ENCODE measurements at places on chromosomes 2 and 18.
A peak's percentile ranks its signal among the peaks of the same experiment; 100 is the strongest.

DNA sequence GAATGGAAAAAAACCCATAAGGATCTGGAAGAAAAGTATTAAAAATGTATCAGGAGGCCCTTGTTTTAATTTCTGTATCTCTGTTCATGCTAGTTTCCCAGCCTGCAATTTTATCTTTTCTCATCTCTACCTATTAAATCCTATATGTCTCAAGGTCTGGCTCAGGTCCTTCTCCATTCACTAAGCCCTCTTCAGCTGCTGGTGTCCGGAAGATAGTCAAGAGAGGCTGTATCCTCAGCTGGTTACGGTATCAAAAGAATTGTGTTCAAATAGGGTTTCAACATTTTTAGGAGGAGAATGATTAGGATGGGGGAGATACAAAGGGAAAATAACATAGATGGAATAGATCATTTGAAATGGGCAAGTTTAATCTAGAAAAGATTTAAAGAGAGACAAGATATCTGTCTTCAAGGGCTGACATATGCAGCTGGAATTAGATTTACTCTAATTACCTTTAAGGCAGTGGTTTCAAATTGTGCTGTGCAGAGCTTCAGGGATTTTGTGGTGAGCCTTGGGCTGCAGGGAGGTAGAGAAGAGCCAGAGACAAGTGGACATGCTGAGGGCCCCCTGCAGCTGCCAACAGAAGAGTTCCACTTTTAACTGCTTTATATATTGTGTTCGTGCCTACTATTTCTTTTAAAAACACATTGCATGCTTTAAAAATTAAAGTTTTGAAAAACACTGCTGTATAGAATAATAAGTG is 24.1 kb downstream of the GREB1L start:
- DNase-seq = no peak

- DNase-seq = peak; percentile 93
Observed at GRCh38 chr2:158968396-158969161, at the start of gene TANC1. TANC1 (plus strand) TSS chr2:158968640; CDS start chr2:159065911, 97,271 bp downstream.

GRCh38 chr2:79713131-79713785 is 200.4 kb downstream of the CTNNA2 start:
- no peak for DNase-seq

DNA sequence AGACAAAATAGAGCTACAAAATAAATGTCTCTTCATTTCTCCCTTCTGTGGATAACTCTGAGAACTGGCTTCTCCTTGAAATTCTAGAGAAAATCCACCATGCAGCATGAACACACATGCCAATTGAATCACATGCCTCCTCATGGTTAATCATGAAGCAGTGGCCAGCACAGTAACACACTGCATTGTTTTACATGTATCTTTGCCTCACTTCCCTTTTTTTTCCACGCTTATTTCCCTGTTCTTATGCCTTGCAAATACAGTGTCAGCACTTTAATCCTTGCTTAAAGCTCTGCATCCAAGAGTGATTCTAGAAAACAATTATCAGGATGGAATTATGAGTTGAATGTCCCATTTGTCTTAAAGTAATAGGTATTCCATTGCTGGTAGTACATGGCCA is 50.3 kb upstream of the ZBTB7C start:
- DNase-seq = no peak

DNA sequence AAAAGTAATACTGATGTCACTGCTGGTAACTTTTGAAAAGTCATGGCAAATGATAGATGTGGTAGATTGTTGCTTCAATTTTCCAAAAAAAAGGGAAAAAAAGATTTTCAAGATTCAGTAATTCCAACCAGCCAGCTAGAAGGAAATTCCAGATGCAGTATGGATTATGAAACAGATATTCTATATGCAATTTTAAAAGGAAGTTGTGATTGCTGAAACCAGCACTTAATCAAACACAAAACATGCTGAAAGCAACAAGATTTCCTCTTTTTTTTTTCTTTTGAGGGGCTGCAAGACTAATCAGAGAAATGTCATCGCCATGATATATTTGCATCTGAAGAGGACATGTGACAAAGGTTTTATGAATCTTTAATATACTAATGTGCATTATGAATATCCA is 5.1 kb upstream of the HNMT start:
- DNase-seq = no peak

GRCh38 chr18:55893948-55894347 is 306.0 kb upstream of the TCF4 start:
- no peak for DNase-seq

GRCh38 chr18:22427822-22428549 is 10.3 kb upstream of the CTAGE1 start:
- DNase-seq = no peak

- no peak for DNase-seq
Observed at GRCh38 chr2:16644221-16644925, 21.3 kb downstream of the CYRIA start.

DNA sequence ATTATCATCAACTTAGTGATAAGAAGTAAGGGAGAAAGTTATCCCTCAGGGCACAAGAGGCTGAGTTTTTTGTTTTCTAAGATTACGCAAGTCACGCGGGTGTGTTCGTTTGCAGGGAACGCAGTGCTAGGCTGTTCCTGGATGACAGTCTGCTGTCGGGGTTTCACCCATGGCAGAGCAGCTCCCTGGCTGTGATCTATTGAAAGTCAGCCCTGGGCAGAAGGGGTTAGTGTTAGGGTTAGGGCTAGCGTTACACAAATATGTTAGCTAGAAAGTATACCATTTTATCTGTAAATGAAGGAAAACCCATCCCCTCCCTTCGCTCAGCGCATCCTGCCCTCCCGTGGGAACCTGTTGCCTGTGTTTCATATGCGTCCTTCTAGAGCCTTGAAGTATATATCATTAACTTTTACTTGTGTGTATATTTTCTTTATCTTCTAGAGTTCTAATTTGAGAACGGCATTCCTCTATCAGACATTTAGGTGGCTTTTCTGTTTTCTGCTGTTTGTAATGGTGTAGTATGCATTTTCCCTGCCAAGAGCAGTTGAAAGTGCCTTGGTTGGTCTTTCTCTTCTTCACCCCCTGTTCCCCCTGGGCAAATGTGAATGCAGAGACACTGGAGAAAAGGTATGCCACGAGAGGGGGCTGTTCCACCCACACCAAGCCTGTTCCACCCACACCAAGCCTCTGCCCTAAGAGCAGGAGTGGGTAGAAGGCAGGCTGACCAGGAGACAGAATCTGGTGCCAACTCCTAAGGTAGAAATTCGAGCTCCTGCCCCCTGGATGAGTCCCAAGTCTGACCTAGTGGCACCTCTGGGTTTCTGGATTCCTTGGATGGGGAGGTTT is 47.0 kb downstream of the ARMC9 start:
- DNase-seq = no peak

- no peak for DNase-seq
Observed at GRCh38 chr18:45540125-45540524, 75.2 kb upstream of the SLC14A2 start.

DNA sequence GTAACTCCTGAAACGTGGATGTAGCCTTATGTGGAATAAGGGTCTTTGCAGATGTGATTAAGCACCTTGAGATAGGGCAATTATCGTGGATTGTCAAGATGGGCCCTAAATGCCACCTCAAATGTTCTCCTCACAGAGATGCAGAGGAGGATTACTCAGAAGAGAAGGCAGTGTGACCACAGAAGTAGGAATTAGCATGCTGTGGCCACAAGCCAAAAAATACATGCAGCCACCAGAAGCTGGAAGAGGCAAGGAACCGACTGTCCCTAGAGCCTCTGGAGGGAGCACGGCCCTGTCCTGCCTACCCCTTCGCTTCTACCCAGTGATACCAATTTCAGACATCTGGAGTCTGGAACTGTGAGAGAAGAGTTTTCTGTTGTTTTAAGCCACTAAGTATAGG is 47.3 kb upstream of the MGAT5 start:
- no peak for DNase-seq

- DNase-seq = no peak
Observed at GRCh38 chr2:128404709-128405466, 86.2 kb upstream of the HS6ST1 start.

GRCh38 chr18:27724362-27724761 is 452.6 kb downstream of the CDH2 start:
- DNase-seq = no peak

DNA sequence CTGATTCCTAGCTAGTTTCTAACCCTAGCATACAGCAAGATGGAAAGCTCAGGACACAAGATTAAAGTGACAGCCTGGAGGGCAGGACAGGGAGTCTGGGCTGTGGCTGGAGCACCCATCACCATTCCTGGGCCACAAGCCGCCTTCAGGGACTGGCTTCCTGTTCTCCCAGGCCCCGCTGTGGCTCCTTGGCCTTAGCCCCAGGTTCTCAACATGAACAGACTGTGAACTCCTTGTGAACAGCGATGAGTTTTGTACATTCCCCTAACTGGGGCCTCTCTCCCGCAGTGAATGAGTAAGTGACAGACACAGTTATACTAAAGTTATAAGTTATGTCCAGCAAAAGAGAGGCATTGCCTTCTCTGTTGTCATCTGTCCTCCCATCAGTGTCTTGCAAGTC is 35.9 kb upstream of the SLC14A1 start:
- DNase-seq = no peak

DNA sequence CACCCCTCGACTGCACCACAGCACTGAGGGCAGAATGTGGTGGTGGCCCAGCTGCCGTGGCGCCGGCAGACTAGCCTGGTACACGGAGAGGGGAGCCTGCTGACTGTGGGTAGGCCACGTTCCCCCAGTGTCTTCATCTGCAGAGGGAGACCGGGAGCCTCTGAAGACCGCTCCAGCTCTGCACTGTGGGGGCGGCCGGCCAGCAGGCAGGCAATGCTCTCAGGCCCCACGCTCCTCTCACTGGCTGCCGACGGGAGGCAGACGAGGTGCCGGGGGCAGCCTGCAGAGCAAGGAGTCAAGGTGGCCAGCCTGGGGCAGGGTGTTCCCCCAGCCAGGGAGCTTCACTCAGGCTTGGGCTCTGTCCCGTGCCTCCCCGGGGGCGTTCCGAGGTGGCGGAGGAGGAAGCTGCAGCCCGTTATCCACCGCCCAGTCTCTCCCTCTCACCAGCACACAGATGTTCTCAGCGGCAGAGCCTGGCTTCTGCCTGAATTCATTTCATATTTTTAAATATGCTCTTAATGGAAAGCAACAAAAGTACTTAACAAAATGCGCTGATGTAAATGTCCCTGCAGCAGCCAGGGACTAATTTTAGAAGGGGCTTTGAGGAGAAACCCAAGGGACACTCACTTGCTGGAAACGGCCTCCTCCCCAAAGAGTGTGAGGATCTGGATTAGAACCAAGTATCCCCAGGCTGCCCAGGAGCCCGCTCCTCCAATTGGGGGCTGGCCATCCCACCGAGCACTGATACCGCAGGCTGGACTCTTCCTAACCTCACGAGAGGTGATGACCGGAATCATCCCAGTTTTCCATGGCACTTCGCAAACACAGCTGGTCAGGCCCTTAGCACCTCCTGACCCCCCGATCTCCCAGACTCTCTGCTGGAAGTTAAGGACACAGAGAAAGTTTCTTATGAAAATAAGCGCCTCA is 87.8 kb downstream of the HDAC4 start:
- no peak for DNase-seq

GRCh38 chr2:237626813-237627440 is 460 bp upstream of the LRRFIP1 start:
- DNase-seq = no peak

DNA sequence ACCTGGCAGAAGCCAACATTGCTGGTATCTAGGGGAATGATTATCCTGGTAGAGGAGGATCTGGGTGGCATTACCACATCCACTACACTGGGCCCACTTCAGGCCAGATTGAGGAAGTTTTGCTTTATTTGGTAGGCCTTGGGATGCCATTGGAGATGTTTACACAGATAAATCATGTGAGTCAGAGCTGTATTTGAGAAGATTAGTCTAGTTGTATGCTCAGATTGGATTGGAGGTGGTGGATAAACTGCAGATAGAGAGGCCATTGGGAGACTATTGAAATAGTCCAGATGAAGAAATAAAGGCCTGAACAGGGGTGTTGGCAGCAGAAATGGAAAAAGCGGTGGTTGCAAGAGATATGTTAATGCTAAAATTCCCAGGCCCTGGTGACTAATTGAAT is 81.5 kb downstream of the EFEMP1 start:
- DNase-seq = no peak

DNA sequence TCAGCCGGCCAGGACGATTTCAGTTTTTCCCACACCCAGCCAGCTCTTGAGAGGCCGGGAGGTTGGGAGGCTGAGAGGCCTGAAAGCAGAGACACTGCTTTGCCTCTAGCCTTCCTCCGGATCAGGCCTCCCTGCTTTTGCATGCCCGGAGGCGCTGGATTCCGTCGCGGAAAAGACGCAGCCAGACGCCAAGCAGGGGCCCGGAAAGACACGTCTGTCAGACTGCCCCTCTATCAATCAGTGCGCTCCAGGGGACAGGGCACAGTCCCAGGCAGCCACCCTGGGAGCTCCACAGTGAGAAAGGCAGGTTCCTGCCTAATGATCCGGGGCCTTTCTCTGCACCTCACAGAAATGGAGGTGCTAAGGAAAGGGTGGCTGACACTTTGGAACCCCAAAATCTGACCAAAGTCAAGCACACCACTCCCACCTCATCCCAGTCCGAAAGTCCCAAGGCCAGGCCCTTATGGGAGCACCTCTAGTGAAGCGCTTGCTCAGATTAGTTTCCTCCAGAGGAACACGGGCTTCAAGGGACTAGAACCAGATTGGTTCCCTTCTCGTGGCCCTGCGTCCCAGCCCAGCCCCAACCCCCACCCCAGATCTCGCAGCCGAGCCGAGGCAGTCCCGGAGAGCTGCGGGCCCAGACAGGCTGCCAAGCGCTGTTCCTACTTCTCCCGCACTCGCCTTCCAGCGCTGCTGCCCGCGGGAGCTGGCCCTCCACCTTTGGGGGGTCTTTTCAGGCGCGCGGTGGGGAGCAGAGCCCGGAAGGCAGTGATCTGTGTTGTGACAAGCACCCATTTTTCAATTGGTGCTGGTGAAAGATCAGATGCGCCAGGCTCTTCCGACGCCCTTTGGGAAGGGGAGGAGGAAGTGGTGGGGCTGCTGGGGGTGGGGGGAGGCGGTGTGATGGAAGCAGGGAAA is 5.0 kb downstream of the DLX1 start:
- no peak for DNase-seq

DNA sequence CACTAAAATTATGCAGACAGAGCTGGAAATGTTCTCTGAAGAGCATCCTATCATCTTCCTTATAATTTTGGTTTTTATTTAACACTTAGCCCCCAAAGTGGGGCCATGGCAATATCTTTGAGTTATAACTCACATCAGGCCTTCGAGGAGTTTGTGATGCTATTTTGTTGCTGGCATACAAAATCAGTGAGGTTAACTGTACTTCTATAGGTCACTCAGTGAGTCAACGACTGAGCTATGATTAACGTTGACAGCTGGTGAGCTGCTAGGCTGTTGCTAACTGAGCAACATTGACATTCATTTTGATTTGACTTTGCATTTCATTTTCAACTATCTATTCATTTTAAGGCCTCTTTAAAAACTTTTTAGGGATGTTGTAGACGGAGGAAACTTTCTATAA is 50.0 kb downstream of the GPD2 start:
- no peak for DNase-seq
